Renal cortex interstitium (tissue), 15 donors: ENCODE measurements at places on chromosomes 2 and 18. TPM values are rescaled to one million over a fixed set of nuclear protein-coding genes. Genes with fewer than 3 reads are reported as not detected.

Gene AQP12B
- polyA plus RNA-seq, result 0.49 TPM

Gene SERPINB4
- polyA plus RNA-seq, result not detected

- no peak for DNase-seq
Measured at GRCh38 chr2:215535125-215535668, 99.3 kb upstream of the FN1 start.

Gene RRM2
- 44.8 TPM for polyA plus RNA-seq

- no peak for DNase-seq
Measured at GRCh38 chr2:72685638-72686213, 140.1 kb downstream of the EXOC6B start.

Gene SOWAHC
- 16.9 TPM for polyA plus RNA-seq

GRCh38 chr2:112140899-112141625, 2.9 kb downstream of the FBLN7 start:
- DNase-seq, result no peak

- DNase-seq, result no peak
Measured at GRCh38 chr2:216970359-216970915, 110.6 kb upstream of the TNP1 start.

DNA sequence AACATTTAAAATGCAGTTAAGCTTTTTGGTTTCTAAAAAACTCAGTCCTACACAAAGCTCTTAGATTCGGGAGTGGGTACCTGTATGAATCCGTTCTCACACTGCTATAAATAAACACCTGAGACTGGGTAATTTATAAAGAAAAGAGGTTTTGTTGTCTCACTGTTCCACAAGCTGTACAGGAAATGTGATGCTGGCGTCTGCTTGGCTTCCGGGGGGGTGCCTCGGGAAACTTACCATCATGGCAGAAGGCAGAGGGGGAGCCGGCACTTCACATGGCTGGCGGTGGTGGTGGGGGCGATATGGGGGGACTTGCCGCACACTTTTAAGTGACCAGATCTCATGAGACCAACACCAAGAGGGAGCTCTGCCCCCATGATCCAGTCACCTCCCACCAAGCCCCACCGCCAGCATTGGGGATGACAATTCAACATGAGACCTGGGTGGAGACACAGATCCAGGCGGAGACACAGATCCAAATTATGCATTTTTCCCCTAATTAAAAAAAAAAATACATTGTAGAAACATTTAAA, 222.5 kb downstream of the GBX2 start:
- no peak for DNase-seq

DNA sequence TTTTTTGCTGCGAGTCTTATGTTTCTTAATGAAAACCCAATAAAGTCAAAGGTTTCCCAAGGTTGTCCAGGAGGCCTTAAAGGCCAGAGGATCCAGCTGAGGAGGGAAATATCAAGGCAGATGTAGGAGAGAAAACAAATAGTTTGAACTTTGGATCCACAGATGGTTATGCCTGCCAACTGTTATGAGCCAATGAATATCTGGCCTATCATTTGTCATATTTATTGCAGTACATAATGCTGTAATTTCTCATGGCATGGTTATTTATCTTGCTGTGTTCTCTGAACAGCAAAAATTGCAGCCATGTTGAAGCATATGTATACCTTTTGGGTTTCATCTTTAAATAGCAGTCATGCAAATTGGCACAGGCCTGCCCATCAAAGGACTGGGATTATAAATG, 38.2 kb upstream of the CAVIN2 start:
- DNase-seq, result no peak

DNA sequence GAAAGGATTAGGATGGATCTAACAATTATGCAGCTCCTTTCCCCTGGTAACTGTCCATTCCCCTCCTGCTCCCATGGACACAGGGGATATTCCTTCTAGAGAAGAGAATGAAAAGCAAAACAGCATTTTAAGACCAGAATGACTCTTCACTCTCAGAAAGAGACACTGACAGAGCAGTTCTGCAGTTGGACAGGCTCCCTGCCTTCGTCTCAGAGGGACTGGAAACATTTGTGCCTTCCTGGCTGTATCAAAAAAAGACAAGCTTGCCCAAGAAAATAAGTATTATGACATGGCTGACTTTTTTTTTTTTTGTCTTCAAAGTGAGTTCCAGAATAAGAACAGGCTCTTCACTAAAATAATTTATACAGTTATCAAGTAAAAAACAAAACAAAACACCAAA, 9.5 kb downstream of the PID1 start:
- no peak for DNase-seq

- DNase-seq, result peak; percentile 69
Measured at GRCh38 chr2:130355578-130356431, at the start of gene PTPN18. Gene PTPN18 (plus strand): TSS chr2:130356056. CDS start chr2:130356108, 52 bp downstream.

- DNase-seq, result no peak
Measured at GRCh38 chr2:6639929-6640620, 225.6 kb downstream of the CMPK2 start.

DNA sequence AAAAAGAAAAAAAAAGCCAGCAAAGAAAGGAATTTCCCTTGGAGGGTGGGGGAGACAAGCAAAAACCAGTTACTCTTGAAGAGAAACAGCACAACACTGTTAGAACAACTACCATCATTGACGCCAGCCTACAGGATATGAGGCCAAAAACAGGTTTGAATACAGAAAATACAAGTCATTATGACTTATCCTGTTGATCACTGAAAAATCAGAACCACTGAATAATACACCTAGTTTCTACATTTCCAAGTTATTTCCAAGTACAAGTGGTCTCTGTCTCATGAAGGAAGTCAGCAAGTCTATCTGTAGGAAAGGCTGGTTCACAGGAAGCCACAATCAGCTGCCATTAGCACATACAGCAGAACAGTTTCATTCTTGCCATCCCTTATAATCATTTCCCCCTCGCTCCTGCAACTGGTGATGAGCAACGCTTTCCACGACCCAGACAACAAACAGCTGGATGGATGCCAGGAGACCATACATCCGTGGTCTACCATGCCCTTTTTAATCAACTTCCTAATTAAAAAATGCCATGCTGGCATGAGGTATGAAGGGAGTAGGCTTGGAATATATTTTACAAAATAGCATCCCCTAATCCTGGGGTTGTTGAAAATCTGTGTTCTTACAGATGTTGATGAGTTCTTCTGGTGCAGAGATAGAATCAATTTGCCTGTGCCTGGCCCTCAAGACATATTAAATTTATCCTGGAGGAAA, 10.4 kb downstream of the MYT1L start:
- DNase-seq, result no peak

DNA sequence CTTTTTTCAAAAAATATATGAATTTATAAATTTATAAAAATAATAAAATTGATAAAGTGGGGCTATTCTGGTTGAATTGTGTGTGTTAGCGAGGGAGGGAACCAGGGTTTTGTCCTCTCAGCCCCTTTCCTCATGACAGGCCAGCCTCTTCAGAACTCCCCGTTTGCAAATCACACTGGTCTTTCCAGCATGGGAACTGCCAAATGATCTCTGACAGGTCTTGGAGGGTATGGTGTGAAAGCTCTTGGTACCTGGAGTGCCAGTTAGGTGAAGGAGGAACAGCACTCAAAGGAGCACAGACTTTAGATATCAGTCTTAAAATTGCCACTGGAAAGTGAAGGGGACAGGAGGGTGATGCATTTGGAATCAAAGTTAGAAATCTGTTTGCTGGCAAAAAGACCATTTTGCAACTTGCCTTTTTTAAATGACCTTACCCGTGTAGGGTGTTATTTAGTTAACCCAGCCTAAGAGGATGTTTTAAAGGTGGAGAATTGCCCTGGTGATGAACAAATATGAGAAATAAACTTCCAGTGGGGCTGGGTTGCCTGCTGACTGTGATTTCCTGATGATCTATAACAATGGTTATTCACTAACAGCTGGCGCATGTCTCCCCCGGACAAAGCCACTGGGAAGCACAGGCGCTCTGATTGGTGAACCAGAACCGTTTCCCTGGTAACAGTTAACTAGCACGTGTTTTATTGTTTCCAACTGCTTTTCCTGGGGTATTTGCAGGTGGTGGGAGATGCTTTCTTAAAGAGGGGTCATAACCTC, 85.3 kb upstream of the EFEMP1 start:
- DNase-seq, result peak; percentile 86

Gene NETO1
- polyA plus RNA-seq, result 1.6 TPM

DNA sequence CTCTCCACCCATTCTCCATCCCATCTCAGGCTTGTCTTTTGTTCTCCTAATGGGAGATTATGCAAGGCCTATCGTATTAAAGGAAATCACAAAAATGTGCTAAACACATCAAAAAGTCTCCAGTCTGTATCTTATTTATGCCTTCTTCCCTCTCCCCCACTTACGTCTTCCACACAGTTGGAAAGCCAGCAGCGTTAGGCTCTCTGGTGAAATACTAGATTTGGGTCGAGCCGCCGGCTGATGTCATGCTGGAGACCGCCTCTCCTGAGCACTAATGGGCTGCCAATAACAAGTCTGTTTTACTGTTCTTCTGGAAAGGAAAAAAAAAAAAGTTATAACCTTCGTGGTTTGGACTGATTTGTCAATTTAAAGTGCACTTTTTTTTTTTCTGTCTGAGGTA, 182.7 kb upstream of the SIX2 start:
- DNase-seq, result no peak

DNA sequence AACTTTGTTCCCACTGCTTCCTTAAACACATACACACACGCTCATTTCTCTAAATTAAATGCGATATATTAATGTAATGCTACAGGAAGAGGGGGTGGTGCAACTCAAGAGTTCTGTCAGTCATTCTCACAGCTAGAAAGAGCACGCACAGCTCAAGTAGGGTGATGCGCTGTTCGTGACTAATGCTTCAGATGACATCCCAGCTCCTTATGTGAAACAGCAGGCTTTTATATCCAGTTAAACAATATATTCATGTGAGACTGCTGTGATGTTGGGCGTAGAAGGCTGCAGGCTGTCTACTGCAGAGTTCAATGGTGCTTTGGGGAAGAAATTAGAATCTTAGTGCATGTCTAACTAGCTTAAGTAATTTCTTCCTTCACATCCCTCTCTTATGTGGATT, 912.6 kb upstream of the FSHR start:
- DNase-seq, result no peak

Gene MEP1B
- polyA plus RNA-seq, result not detected

DNA sequence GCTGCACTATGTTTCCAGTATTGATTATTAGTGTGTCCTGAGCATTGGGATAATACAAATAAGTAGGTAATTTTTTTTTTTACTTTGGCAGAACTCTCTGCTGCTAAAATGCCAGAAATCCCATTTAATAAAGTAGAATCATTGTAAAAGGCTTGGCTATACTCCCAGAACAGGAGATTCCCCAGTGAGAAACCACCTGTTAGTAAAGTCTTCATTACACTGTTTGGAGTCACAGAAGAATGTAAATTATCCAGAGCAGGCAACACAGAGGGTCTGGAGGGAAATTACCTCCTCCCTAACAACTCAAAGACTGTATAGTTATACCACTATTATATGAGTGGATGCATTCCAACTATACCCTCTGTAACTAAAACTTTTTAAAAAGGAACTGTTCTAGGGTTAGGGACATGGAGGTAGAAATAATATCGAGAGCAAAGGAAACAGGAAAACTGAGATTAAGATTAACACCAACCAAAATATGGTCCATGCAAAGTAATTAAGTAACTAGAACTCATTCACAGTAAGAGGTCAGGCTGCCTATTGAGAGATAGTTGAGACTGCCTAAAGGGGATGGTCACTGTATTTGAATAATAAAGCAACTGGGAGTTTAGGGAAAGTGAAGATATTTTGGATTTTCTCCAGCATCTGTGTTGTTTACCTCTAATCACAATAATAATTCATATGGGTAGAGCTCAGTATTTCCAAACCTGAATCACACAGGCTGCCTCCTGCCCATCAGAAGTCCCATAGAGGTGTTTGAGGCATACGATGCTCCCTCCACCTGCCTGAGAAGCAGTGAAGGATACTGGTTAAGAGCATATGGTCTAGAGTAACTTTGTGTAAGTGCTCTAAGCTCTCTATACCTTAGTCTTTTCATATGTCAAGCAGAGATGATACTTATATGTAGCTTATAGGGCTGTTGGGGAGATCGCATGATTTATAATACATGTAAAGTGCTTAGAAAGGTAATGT, 34.4 kb downstream of the MAP2 start:
- DNase-seq, result no peak

Gene SERPINB12
- not detected for polyA plus RNA-seq

DNA sequence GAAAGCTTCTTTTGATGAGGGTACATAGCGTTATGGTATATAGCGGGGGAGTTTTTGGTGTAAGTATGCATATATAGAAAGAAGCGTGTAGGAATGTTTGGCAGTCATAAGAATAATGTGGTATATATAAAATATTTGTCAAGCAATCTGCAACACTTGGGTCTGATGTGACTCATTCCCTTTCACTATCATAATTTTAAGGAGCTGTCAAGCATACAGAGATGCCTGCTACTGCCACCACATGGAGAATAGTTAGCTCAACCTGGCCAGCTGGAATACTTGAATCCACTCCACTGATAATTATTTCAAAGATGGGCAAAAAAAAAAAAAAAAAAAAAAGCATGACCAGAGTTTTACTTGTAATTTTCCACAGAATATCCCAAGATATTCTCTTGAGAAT, 559.8 kb upstream of the REG3G start:
- DNase-seq, result no peak

GRCh38 chr18:77470569-77471413, 221.1 kb downstream of the GALR1 start:
- no peak for DNase-seq

Gene MARCHF4
- polyA plus RNA-seq, result 0.06 TPM

DNA sequence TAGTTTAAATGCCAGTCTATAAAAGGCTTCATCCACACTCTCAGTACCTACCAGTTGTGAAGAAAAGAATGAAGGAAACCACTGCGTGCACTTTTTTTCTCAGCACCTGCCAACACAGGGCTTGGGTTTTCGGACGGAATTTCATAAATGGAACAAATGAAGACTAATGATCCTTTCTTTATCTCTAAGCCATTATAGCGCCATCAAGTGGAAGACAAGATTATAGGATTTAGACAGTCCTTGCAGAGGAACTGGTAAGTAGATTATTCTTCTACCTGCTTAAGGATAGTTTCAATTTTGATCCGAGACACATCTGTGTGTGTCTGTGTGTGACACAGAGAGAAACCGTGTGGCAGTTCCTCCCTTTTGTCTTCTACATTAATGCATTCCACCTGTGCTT, 245.6 kb downstream of the NRXN1 start:
- no peak for DNase-seq

GRCh38 chr2:224837558-224837957, 121.4 kb upstream of the CCDC195 start:
- no peak for DNase-seq

DNA sequence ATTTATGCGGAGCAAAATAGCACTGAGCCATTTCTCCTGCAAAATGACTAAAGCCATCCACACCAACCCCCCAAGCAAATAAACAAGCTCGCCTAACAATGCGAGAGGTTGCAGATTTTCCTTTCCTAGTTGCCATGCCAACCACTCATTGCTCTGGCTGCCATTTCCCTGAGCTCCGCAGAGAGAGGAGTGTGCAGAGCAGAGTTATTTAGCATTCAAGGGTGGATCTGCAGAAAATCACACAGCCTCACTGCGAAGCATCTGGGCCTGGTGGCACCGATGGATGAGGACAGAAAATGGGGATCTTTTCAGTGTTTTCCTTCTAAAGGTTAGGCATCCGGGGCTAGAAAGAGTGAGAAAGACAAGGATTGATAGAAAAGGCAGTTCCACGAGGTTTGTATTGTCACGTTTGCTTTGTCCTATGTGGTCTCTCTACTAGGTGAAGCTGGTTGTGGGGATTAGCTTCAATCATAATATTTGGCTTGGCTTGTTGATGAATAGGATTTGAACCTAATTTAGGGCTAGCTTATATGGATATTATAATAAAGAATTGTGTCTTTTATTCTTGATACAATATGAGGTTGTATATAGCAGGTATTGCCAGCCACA, 110.2 kb upstream of the UNC80 start:
- no peak for DNase-seq
